ENCODE measurements at places on chromosomes 13 and 19.

GRCh38 chr19:29650772-29651387, 14.4 kb upstream of the PLEKHF1 start:
- no peak for DNase-seq

GRCh38 chr13:37944869-37945442, 75.4 kb upstream of the TRPC4 start:
- no peak for DNase-seq

DNA sequence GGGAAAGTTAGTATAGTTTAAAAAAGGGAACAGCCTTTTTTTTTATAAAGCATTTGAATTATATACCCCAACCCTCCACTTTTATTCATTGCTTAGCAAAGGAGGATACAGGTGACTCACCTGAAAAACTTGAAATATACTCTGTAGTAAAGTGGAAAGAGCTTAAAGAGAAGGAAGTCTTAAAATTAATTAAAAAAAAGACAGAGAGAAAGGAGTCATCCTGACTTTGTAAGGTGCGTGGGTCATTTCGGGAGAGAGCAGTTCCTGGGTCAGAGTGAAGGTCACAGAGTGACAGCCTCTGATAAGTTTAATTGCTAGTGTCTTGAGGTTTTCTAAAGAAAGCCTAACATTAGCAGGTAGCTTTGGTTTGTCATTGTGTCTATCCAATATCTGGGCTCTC, 310.3 kb downstream of the KLF5 start:
- DNase-seq = no peak

DNA sequence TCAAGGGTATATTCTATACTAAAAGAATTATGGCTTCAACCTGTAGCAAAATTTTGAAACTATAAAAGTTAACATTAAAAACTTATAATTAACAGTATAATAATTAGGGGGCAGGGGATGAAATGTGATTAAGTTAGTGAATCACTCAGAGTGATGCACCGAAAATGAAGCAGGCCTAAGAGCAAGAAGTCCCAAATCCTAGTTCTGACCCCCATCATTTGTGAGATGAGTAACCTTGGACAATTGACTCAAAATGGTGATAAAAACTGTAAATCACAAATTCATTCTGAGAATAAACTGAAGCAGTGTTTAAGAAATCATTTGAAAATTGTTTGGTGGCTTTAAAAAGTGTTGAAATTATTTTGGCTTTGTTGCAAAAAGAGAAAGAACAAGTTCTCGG, 56.8 kb downstream of the KLF12 start:
- DNase-seq = no peak

GRCh38 chr19:15936950-15937349, 2.6 kb upstream of the CYP4F11 start:
- no peak for DNase-seq

DNA sequence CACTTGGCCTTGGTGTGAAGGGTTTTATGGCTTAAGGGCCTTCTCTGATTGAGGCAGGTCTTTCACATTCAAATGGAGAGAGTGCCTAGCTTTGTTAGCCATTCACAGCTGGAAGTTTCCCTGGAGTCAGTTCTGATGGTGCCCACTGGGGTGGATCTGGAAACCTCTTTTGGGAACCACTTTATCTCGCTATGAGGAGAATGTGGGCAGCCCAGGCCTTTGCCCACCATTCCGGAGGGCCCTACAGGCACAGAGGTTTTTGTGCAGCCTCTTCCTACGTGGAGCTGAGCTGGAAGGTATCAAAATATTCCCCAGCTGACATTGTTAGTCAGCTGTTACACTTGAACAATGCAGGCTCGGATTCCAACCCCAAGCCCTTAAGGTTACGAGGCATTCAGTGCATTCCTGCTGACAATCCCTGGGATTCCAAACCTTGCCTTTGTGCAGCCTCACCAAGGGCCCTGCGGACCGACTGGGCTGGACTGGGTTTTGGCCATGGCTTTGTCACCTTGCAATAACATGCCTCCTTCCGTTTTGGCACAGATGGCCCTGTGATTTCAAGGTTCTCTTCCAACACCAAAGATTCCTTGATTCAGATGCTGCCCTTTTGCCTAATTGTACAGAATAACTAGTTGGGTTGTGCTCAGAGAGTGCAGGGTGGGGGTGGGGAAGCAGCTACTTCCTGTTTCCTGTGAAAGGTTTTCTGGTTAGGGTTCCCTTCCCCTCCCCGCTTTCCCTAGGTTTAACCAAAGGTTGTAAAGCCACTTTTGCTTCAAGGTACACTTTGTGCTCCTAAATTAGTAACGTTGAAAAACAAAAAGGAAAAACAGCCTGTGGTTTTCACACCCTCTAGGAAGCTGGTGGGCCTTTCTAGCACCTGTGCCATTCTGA, 27.0 kb downstream of the SAE1 start:
- DNase-seq = no peak

- no peak for DNase-seq
These were observed 20.8 kb upstream of the EBI3 start for GRCh38 chr19:4208385-4209094.

DNA sequence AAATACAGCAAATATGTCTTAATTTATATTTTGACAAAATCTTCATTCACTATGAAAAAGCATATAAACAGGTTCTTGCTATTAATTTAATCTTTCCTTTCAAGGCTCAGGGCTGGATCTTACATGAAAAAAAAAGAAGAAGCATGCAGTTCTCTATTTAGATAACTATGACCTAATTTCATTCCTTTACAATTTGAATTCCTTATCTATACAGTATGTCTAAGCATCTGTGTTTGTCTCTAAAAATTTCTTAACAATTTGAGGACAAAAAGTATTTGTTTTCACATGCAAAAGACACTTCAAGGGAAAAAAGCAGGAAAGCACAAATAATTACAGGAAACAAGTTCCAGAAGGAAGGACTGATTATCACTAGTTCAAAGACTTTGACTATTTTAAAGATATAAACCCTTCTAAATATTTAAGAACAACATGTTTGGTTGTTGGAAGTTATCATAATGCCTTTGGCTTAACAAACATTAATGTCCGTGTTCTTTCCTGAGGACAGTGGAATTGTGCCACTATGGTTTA, 157.5 kb downstream of the TBC1D4 start:
- DNase-seq = no peak

DNA sequence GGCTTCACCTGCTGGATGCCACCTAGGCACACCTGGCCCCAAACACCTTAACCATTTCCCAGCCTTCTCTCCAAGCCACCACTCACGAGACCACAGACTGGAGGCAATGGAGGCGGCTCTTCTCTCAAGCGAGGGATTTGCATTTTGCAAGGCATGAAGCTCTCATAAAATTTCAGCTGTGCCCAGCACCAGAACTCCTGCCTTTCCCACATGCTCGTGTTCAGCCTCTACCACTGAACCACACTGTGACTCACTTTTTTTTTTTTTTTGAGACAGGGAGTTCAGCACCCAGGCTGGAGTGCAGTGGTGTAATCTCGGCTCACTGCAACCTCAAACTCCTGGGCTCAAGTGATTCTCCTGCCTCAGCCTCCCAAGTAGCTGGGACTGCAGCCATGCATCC, 10.6 kb downstream of the NANOS3 start:
- no peak for DNase-seq

DNA sequence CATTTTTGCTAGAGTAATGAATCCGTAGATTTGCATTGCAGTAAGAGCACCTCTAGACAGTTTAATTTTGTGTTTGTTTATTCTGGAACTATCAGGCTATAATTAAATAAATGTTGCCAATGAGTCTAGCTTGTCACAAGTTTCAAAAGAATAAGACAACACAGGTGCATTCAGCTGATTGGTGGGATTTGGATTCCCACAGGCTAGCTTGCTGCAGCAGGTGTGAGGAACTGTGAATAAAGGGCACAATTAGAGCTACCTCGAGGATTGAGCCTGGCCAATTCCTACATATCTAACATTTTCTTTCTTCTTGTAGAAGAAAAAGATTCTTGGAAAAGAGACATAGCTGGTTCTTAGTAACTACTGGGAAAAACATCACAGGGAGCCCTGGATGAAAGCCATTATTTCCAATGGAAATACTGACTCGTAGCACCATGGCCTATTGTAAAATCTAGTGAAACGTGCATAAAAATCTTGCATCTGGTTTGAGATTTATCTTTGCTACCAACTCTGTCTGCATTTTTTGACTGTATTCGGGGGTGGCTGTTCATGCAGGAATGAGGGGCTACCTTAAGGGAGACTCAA, 360.9 kb downstream of the FGF9 start:
- no peak for DNase-seq

DNA sequence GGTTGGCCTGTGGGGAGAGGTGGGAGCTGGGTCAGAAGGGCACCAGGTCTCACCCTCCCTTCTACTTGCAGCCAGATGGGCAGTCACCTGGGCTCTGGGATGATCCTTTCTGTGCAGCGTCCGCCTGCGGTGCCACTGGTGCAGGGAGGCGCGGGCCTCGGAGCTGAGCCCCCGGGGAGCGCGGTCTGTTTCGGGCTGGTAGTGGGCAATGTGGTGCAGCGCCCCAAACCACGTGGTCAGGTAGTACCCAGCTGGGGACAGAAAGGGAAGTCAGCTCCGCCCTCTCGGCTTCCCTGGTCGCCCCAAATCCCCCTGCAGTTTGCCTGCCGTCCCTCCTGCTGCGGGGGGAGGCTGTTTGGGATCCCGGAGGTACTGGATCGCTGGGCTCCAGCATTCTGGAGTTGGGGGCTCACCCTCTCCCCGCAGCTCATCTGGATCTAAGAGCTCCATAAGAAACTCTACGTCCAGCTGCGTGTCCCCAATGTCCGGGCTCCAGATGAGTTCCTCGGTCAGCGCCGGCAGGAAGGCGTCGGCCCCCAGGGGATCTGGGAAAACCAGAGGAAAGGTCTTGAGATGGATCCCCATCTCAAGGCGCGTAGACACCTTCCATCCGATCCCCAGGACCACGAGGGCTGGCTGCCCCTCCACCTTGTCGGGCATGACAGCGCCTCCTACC, 8.8 kb downstream of the RINL start:
- no peak for DNase-seq

DNA sequence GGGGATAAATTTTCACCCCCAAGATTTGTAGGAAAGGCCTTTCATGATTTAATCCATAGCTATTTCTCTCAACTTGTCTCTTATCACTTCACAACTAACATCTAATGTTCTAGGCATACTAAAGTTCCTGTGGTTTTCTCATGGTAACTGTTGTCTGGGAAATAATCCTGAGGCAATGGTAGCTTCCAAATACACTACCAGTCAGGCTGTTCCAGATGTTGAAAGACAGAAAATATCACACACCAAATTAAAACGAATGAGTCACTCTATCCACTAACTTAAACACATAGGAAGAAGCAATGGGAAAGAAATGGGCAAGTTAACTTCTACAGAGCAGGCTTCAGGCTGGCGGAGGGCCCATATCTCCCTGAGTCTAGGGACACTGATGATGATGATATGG, 77.7 kb upstream of the MYO16 start:
- DNase-seq = no peak

- DNase-seq = no peak
These were observed 1.5 kb downstream of the FNDC3A start for GRCh38 chr13:48977286-48977625.

GRCh38 chr13:39603424-39603947, 493 bp upstream of the LHFPL6 start:
- no peak for DNase-seq

DNA sequence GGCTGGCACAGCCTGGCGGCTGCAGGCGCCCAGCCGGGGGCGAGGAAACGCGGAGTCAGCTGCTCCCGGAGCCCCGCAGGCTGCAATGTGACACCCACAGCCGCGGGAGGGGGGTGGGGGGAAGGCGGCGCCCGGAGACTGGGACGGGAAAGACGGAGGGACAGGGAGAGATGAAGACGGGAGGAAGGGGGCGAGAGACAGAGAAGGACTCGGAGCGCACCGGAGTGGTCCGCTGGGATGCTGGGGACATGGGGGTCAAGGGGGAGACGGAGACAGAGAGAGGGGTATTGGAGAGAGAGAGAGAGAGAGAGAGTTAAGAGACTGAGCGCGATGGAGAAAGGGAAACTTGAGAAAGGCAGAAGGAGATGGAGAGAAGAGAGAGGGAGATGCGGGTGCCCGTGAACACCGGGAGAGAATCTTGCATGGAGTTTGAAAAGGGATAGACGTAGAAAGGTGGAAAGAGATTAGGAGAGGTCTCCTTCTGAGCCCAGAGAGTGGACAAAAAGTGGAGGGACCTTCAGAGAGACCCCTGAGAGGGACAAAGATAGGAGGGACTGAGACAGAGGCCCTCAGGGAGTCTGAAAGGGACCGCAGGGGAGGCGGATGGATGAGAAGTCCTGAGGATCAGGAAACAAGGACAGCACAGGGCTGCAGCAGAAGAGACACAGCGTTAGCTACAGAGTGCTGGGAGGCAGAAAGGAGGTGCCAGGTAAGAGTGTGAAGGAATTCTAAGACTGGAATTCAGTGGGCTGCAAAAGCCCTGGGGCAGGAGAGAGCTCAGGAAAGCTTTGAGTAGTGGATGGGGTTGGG, 1.0 kb downstream of the SCN1B start:
- no peak for DNase-seq

GRCh38 chr19:13689085-13689484, 75.2 kb upstream of the MRI1 start:
- no peak for DNase-seq

GRCh38 chr13:111251646-111252445, 68.6 kb upstream of the TEX29 start:
- DNase-seq = no peak

DNA sequence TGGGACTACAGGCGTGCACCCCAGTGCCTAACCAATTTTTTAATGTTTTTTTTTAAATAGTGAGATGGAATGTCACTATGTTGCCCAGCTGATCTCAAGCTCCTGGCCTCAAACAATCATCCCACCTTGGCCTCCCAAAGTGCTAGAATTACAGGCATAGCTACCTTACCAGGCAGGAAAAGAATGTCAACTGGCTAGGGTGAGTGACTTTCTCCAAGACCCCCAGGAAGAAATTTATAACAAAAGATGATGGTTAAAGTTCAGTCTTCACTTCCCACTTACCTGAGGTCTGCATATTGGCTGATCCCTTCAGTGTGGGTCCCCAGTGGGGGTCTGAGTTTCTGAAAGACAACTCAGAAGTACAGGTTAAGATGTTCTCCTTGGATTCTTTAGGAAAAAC, 893.0 kb downstream of the UQCRFS1 start:
- DNase-seq = no peak

DNA sequence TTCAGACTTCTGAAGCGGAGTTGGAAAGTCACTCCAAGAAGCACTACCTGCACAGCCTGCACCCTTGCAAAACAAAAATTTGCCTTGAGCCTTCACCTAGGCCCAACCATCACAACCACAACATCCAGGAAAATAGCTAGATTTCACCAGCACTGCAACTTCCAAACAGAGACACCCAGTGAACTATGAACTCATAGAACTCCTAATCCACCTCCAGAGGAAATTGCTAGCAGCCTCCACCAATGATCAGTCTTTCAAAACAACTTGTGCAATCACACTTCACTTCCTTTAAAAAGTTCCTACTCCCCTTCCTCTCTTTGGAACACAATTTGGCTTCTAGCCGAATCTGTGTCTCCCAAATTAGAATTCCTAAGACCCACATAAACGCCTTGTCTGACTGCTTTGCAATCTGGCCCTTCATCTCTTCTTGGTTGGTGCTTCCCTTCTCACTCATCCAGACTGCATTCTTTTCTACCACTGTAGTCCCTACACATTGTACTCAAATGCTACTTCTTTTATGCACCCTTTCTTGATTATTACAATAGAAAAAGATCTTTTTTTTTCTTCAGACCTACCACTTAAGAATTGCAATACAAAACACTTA, 489.2 kb upstream of the ARGLU1 start:
- no peak for DNase-seq

Data from T-helper 9 cell (primary cell).